ENCODE measurements at places on chromosomes 3 and 15. TPM values are rescaled to one million over a fixed set of nuclear protein-coding genes. Genes with fewer than 3 reads are reported as not detected.

Gene CHRFAM7A
- 3.5 TPM for total RNA-seq

Gene CPA3
- not detected for total RNA-seq

Gene CLN6
- 18.7 TPM for total RNA-seq

Gene NUP210
- total RNA-seq = 2.0 TPM

Gene CYP1A2
- not detected for total RNA-seq

Gene SLC28A1
- not detected for total RNA-seq

Gene KATNBL1
- 52.2 TPM for total RNA-seq

Gene PLD1
- 71.2 TPM for total RNA-seq

Gene CPEB1
- 8.5 TPM for total RNA-seq

Gene KCNH8
- total RNA-seq = 0.18 TPM

Gene AP3B2
- total RNA-seq = 3.3 TPM

DNA sequence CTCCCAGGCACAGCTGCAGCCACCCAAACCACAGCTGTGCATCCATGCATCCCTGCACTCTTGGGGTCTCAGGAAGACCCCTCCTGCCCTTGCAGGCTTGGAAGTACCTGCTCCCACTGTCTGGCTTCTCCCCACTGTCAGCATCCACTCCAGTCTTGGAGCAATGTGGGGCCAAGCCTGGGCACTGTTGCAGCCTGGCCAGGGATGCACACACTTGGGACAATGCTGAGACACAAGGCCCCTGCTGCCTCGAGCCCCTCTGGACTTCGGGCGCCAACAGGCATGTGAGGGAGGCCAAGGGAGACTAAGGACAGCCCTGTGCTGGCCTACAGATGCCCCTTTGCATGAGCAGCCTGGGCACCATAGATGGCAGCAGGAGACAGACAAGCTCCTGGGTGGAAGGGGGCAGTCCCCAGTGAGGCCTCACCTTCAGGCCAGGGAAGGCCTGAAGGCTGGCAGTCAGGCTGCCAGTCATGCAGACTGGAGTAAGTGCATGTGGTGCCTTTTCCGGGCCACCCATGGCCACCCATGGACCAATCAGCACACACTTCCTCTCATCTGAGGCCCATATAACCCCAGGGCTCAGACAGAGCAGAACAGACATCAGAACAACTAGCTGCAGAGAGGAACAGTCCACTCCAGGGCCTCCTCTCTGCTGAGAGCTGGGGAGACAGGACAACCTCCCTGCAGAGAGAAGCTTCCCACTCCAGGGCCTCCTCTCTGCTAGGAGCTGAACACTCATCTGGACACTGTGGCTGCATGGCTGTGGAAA lies 219.0 kb downstream of the VGLL3 start:
- no peak for DNase-seq

DNA sequence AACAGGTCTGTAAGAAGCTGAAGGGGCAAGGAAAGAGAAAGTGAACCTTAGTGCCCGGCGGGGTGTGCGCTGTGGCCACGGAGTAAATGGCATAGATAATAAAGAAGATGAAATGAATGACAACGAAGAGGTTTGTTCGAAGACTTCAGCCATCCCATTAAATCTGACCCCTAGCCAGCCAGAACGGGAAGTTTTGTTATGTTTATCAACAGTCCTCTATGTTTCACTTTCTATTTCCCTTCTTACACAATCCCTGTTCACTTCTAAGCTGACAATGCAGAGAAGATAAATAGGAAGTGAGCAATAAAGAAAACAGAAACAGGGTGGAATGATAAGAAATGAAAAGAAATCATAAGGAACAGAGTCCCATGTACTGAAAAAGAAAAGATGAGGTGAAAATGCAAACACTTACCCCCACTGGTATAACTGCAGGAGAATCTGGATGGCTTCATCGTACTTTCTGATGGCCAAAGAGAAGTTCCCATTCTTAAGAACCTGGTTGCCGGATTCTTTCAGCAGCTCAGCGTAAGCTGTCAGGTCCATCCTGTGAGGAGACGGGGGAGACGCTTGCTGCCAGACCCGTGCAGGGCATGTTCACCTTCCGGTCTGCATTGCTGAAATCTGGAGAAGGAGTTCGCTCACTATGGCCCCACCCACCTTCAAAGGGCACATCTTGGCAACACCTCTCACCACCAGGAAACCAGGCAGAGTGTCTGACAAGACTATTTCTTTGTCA lies 36.8 kb downstream of the TRANK1 start:
- peak; percentile 52 for DNase-seq

- DNase-seq = no peak
Observed at GRCh38 chr15:63191895-63192618, 2.7 kb downstream of the RAB8B start.

GRCh38 chr3:71121429-71122167 lies 461.9 kb downstream of the FOXP1 start:
- no peak for DNase-seq

GRCh38 chr3:87901141-87901540 lies 157.7 kb downstream of the CGGBP1 start:
- no peak for DNase-seq

DNA sequence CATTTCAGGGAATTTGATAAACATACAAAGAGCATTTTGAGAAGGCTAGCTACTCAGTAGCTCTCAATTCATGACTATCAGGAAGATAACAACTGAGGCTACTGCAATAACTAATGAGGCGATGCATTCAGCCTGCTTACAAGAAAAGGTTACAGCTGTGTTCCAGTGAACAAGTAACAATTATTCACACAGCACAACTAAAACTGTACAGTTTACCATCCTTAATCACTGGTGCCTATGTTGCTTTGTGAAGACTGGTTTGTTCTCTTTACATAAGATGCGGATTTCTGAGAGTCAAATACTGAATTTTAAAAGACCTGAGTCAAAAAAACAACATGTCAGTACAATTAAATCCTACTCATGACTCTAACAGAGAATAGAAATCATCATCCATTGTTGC lies 526.3 kb downstream of the OTOL1 start:
- no peak for DNase-seq

GRCh38 chr15:100531823-100532327 lies 3.1 kb upstream of the CERS3 start:
- no peak for DNase-seq

DNA sequence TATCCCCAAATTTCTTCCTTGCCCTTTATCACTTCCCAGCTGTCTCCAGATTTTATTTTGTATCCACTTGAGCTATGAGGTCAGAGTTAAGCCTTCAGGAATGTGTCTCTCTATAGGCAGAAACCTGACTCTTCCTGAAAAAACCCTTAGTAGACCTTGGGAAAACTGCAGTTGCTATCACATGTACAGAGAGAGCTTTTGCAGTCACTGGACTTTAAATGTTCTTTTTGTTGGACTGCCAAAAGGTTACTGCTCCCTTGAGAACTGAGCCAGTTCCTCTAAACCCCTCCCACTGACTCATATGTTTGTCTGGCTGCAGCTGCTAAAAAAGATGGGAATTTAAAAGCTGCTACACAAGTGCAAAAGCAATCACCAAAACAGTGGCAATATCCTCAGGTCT lies 169.1 kb upstream of the CCDC54 start:
- DNase-seq = peak; percentile 36

DNA sequence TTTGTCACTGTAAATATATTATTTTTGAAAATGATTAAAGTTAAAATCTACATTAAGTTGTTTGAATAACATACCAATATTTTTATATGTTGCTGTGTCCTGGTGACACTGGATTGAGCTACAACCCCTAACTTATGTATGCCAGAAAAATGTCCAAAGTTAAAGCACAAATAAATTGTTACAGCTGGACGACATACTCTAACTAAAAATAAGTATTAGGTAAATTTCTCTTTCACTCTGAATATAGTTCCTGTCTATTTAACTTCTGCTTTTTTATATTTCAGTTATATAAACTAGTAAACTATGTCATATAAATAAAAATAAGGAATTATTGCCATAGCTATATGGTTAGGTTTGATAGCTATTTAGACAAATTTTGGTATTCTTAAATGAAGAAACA lies 118.5 kb upstream of the SAMMSON start:
- DNase-seq = no peak

DNA sequence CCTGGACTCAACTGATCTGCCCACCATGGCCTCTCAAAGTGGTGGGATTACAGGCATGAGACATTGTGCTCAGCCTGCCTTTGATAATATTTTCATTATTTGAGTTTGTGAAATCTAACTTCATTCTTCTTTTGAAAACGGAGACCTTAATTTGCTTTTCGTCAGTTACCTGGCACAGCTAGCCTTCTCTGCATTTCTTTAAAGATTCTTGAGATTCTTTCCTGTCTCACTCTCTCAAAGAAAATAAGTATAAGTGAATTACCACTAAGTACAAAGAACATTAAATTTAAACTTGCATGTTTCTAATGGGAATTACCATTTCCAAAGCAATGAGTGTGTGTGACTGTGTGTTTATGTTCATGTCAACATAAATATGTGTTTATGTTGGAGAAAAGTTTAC lies 187.9 kb downstream of the NFKBIZ start:
- no peak for DNase-seq

DNA sequence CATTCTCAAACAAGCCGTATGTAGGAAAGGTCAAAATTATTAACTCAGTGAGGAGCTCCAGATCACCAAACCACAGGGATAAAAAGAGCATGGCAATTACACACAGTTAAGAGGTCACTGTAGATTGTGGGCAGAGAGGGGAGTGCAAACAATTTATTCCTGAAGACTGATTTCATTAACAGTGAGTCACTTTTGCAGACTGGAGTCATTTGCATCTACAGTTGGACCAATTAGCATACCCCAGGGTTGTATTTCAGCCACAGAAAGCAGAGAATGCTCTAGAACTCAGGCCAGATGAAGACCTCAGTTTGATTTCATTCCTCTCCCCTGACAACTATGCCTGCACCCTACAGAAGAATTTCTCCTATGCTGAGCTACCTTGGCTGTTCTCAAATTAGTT lies 40.1 kb downstream of the SETMAR start:
- DNase-seq = no peak

GRCh38 chr3:177210744-177211502 lies 13.6 kb upstream of the TBL1XR1 start:
- DNase-seq = no peak

GRCh38 chr15:68391121-68391520 lies 40.8 kb downstream of the ITGA11 start:
- no peak for DNase-seq

- no peak for DNase-seq
Observed at GRCh38 chr3:57030721-57031120, 29.7 kb upstream of the SPATA12 start.

- no peak for DNase-seq
Observed at GRCh38 chr3:82596805-82597204, 835.4 kb upstream of the GBE1 start.

- peak; percentile 65 for DNase-seq
Observed at GRCh38 chr15:69593981-69594966, 141.7 kb downstream of the RPLP1 start.

DNA sequence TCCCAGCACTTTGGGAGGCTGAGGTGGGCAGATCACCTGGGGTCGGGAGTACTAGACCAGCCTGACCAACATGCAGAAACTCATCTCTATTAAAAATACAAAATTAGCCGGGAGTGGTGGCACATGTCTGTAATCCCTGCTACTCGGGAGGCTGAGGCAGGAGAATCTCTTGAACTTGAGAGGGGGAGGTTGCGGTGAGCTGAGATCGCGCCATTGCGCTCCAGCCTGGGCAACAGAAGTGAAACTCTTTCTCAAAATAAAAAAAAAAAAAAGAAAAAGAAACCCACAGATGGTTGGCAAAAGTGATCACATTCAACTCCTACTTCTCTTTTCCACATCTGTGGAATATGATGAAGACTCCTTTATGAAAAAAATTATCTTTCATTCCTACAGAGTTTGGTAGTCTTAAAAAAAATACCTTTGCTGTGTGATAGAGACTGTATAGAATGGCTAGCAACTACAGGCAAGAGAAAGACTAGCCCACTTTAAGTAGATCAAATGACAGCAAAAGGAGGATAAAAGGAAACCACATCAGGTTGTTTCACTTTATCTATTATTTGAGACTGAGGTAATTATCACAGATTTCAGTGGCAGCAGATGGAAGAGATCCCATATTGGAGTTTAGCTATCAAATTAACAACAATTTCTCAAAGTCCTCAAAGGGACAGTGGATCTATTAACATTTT lies 172.9 kb upstream of the TSPAN3 start:
- DNase-seq = no peak

GRCh38 chr3:143276592-143276991 lies 157.0 kb downstream of the CHST2 start:
- no peak for DNase-seq

GRCh38 chr3:185049710-185050109 lies 103.2 kb downstream of the C3orf70 start:
- DNase-seq = no peak

DNA sequence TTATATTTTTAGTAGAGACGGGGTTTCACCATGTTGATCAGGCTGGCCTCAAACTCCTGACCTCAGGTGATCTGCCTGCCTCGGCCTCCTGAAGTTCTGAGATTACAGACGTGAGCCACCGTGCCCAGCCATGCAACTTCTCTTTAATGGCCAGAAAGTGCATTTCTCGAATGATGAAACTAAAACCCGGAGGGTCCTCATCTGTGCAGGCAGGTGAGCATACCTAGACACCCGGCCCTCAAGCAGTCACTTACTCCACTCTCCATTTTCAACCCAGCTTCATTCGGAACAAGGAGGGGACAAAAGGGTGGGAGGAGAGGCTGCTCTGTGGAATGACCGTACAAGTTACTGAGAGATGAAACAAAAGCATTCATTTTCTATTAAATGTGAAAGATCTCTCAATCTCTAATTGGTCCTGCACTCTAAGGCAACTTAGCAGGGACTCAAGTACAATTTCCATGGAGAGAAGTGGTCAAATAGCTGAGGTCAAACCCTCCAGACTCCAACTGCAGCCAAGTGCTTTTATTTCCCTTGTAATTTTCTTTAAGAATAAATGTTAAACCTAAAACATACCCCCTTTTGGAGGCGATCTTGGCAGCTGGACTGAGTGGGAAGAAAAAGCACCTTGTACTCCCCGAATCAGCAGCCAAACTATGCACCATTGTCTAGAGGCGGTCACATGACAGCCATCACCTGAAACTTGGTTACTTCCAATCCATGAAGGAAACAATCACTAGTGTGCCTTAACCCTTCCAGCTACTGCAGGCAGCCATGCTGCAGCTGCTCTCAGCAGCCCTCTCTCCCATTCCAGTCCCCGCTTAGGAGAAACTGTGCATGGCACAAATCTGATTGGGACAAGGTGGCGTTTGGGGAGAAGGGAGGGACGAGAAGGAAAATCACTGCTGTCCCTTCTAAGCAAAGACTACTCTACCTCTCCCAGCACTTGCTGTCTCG lies 62.2 kb downstream of the VGLL4 start:
- DNase-seq = no peak

DNA sequence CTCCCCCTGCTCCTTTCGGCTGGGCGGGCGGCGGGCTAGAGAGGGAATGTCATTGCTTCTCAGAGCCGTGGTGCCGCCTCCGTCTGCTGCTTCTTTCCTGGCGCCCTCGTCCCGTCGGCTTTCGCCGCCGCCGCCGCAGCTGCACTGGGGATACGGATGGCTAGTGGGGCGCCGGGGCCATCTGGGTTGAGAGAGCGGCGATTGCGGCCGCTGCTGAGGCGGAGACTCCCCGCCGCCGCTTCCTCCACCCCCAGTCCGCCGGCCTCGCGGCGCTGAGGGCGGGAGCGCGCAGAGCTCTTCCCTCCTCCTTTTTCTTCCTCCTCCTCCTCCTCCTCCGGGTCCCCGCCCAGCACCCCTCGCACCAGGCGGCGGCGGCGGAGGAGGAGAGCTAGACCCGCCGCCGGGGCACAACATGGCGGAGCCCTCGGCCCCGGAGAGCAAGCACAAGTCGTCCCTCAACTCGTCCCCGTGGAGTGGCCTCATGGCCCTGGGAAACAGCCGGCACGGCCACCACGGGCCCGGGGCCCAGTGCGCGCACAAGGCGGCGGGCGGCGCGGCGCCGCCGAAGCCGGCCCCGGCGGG lies at the start of gene STT3B:
TSS of gene STT3B (plus strand) at position 339 of the 582 bp plus-strand sequence. CDS start at position 413, 74 bp downstream.
- peak; percentile 79 for DNase-seq

- DNase-seq = no peak
Observed at GRCh38 chr3:42750834-42751233, 22.2 kb downstream of the CCDC13 start.

- DNase-seq = no peak
Observed at GRCh38 chr3:138569090-138569489, 25.0 kb downstream of the CEP70 start.
